ENCODE measurements at places on chromosomes 1 and 21.
A peak's percentile ranks its signal among the peaks of the same experiment; 100 is the strongest.

- no peak for DNase-seq
Observed at GRCh38 chr21:44047996-44048560, 36.0 kb downstream of the TRAPPC10 start.

DNA sequence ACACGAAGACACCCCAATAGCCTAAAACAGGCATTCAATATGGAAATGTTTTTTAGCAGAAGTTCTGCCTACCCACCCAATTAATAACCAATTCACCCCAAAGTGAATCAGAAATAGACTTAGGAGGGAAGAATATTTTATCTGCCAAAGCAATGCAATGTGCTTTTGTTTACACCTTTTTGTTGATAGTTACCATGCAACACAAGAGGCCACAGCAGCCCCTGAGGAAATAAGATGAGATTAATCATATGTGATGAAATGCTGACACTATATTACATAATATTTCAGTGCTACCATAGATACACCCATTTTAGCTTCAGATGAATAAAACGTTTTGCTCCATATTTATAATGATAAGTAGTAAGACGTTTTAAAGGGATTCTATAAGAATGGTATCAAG lies 60.9 kb upstream of the RGS2 start:
- no peak for DNase-seq

- DNase-seq: no peak
Observed at GRCh38 chr21:26137379-26138060, 33.0 kb downstream of the APP start.

DNA sequence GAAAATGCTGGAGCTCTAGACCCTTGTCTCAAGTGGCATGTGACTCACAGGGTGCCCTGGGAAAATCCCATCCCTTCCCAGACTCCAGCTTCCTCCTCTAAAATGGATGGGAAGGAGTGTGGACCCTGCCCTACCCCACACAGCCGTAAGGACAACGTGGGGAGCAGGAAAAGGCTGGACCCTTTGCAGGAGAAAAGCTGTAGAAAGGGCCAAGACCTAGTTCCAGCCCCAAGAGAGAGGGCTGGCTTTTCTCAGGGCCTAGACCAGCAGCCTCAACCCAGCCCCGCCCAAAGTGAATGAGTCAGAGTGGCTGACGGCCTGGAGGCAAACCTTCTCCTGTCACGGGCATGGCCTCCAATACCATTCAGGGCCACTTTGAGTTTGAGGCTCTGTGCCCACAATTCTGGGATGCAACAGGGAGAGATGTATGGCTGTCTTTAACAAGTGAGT lies 1.1 kb downstream of the LAMB3 start:
- peak; percentile 55 for DNase-seq

DNA sequence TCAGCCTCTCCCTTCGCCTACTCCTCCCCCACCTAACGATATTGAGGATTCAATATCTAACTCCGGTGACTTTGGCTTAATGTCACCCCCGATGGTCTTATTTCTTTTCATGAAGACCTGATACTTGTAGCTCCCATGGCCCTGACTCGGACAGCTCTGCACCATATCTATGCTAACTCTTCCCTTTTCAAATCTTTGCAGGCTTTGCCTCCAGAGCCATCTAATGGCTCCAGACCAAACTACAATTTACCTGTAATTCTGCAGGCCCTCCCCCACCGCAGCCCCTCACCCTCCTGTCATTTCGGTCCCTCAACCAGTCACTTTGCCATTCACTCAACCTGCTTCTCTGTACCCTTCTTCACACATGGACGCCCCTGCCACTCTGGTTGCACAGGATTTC lies 7.9 kb upstream of the GSTM5 start:
- no peak for DNase-seq

GRCh38 chr1:197989058-197989457 lies 71.9 kb downstream of the LHX9 start:
- DNase-seq: no peak

DNA sequence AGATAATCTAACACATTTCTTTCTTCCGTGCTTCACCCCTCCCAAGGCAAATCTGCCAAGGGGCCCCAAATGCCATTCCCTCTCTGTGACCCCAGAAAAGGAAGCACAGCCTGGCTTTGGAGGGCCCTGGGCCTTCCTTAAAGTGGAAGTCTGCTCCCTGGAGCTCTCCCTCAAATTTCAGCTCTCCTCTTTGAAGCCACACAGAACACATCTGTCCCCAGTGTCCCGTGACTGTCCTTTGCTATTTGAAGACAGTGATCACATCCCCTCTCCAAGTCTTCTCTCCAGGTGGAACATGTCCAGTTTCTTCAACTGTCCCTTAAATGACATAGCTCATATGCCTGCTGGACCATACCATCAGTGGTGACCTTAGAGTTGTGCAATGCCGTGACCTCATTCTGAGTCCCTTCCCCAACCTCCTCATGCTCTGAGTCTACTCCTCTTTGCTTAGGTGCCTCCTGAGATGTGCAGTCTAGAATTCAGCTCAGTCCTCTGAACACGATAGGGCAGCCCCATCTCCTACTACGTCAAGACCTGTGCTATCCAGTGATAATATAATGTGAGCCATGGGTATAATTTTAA lies 18.4 kb upstream of the FOXO6 start:
- DNase-seq: no peak

GRCh38 chr21:39251326-39251725 lies 62.1 kb downstream of the BRWD1 start:
- DNase-seq: no peak

DNA sequence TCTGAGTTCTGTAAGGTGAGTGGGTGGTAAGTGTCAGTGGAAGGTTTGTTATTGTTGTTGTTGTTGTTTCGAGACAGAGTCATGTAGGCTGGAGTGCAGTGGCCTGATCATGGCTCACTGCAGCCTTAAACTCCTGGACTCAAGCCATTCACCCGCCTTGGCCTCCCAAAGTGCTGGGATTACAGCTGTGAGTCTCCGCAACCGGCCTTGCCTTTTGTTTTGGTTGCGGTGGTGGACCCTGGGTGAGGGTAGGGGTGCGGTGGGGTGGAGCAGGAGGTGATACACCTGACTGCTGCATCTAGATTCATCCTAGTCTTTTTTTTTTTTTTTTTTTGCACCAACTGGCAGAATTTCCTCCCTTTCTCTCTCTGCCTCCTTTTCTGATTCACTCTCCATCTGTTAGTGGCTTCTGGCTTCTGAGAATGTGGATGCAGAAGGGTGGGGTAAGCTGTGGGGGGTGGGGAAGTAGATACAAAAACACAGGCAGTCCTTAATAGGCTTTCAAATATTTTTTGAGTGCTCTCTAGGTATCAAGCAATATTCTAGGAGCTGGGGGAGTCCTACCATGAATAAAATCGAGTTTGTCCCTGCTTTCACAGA lies 4.6 kb upstream of the GMEB1 start:
- no peak for DNase-seq

DNA sequence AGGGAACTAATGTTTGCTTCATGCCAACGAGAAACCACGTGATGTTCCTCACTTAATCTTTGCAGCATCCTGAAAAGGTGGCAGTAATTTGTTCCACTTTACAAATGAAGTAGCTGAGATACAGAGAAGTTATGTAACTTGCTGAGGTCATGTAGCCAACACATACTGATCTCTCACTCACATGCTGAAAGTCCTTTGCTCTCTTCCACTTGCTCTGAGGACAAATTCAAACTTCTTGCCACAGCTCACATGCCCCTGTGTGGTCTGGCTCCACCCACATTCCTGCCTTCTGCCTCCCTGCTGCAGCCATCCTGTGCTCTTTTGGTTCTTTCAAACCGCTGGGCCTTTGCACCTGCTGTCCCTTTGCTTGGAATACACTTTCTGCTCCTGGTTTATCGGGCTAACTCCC lies 55.4 kb downstream of the TMCO4 start:
- no peak for DNase-seq

- no peak for DNase-seq
Observed at GRCh38 chr1:172184506-172185191, 235.8 kb upstream of the C1orf105 start.

- DNase-seq: no peak
Observed at GRCh38 chr1:115059316-115059715, 29.7 kb downstream of the TSHB start.

GRCh38 chr21:41168391-41169257 lies 664 bp downstream of the BACE2 start:
- no peak for DNase-seq

DNA sequence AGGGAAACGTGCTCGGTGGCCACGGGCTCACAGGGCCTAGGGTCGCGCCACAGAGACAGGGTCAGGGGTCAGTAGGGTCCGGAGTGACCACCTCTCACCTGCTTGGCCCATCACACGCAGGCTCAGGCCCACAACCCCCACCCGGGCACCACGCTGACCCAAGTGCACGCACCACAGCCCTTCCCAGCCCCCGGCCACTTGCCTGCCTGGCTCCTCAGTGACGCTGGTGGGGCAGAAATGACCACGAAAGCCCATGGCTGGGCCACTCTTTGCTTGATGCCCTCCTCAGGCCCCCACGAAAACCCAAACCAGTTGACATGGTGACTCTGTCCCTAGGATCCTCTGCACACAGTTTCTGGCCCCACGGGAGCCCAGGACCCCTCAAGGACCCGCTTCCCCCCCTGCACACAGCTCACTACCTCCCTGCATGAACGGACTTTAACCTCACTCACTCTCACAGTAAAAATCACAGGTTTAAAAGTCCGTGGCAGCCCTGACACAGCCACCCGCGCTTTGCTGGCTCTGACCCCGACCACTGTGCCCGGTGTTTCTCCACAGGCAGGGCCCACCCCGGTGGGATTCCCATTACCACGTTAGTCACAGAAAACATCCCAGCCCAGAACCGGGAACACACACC lies 20.7 kb downstream of the NADK start:
- DNase-seq: no peak

DNA sequence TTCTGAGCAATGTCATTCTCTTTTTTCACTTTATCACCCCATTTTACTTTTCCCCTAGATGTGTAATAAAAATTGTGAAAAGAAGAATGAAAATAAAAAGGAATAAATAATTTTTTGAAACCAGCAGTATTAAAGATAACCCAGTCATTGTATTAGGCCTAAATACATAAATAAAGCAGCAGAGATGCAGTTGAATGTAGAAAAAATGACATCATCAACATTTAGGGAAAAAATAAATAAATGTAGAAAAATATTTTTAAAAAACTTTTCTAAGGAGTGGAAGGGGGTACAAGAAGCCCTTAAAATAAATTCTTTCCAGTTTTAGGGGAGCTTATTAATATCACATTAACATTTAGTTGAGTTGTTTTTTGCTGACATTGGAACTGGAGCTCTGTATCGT lies 15.3 kb upstream of the ENAH start:
- no peak for DNase-seq

DNA sequence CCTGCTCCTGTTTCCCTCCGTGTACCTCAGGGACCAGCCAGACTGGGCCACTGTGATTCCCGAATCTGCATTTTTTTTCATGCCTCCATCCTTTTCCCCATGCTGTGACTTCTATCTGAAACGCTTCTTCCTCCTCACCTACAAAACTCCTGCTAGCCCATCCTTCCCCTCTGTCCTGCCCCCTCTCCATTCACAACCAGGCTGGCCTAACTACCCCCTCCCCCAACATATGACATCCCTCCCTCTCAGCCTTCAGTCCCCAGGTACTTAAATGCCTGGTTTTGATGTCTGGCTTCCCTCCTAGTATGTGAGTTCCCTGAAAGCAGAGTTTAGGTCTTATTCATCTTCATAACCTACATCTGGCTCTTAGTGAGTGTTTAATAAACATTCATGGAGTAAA lies 82.7 kb downstream of the TAS1R2 start:
- no peak for DNase-seq

- no peak for DNase-seq
Observed at GRCh38 chr1:21117597-21118001, 59.1 kb downstream of the EIF4G3 start.

GRCh38 chr1:228082918-228083870 lies 686 bp downstream of the ARF1 start:
- no peak for DNase-seq

GRCh38 chr1:31627930-31628559 lies 10.6 kb downstream of the HCRTR1 start:
- no peak for DNase-seq

GRCh38 chr1:218408135-218408534 lies 63.0 kb downstream of the TGFB2 start:
- no peak for DNase-seq

- no peak for DNase-seq
Observed at GRCh38 chr1:37509181-37509580, 5.4 kb downstream of the MEAF6 start.

DNA sequence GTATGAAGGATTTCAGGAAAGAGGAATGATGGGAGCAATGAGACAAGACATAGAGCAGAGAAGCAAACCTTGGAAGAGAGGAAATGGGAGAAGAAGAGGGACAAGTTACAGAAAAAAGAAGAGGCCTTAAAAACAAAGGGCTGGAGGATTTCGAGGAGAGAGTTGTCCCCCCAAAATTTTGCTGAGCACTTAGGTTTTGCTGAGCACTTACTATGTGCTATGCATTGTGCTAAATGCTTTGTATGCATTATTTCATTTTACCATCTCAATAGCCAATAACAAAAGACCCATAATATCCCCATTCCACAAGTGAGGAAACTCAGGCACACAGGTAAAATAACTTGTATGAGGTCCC lies 2.5 kb upstream of the TRIM63 start:
- DNase-seq: no peak

GRCh38 chr1:2277741-2278488 lies 49.8 kb downstream of the SKI start:
- DNase-seq: no peak

DNA sequence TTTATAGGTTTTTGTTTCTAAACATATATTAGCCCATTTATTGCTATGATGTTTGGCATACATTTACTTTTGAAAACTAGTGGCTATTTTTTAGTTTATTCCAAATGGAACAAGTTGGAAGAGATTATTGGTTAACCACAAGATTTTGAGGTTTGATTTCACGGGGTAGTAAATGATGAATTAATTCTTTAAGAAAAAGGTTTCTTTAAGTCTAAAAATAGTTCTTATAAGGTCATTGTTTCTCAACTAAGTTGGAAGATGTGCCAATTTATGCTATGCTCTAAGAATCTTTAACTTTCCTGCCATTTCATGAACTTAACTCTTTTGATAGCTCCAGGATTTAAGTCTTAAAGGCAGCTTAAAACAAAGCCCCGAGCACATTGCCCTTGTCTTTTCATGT lies 183.8 kb downstream of the LMO4 start:
- no peak for DNase-seq

GRCh38 chr1:119631086-119631432 lies 17.0 kb downstream of the ZNF697 start:
- DNase-seq: no peak

DNA sequence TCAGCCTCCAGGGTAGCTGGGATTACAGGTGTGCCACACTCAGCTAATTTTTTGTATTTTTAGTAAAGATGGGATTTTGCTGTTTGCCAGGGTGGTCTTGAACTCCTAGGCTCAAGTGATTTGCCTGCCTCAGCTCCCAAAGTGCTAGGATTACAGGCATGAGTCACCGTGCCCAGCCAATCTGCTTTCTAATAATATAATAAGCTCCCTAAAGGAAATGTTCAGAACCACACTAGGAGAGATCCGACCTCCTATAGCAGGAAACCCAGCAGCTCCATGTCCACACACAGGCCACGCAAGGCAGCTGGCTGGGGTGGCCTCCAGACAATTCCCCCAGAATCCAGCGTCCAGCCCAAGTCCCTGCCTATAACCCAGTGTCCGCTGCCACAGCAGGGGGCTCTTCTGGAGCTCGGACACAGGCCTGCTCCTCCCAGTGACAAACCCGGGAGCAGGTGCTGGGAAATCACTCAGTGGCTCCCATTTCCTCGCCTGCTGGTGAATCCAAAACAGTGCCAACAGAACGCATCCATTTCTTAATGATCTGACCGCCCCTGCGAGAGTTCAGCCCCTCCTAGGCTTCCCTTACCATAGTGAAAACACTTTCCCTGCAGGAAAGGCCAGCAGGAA lies 7.5 kb downstream of the RIPK4 start:
- no peak for DNase-seq

GRCh38 chr21:45404730-45405270 lies at the start of gene COL18A1:
Gene COL18A1, plus strand, starts transcription at chr21:45405165. Its CDS starts 66 bp downstream, at chr21:45405231.
- no peak for DNase-seq

GRCh38 chr1:93323185-93323820 lies 22.4 kb upstream of the DR1 start:
- DNase-seq: no peak

Data from HS-5 (cell line).